ENCODE measurements at places on chromosomes 5 and 9. TPM values are rescaled to one million over a fixed set of nuclear protein-coding genes. Genes with fewer than 3 reads are reported as not detected.

DNA sequence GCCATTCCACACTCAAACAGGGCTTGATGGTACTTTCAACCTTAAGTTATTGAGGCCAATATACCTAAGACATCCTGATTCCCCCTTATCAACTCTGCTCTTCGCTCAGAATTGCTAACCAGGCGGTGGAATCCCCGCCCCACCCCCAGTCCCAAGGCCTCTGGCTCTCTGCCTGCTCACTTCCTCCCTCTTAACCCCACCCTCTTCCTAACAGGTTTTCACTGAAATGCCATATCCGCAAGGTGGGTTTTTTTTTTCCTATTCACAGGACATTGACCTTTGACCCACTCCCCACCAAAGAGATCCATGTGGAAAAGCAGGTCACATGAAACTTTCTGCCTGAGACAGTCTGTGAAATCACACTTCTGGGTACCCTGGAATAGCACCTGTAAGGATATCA lies 66.6 kb upstream of the IFNK start:
- DNase-seq, result no peak

NR4A3 gene
- 5.1 TPM for total RNA-seq

- no peak for DNase-seq
Measured at GRCh38 chr9:116027951-116028350, 125.6 kb upstream of the PAPPA start.

DNA sequence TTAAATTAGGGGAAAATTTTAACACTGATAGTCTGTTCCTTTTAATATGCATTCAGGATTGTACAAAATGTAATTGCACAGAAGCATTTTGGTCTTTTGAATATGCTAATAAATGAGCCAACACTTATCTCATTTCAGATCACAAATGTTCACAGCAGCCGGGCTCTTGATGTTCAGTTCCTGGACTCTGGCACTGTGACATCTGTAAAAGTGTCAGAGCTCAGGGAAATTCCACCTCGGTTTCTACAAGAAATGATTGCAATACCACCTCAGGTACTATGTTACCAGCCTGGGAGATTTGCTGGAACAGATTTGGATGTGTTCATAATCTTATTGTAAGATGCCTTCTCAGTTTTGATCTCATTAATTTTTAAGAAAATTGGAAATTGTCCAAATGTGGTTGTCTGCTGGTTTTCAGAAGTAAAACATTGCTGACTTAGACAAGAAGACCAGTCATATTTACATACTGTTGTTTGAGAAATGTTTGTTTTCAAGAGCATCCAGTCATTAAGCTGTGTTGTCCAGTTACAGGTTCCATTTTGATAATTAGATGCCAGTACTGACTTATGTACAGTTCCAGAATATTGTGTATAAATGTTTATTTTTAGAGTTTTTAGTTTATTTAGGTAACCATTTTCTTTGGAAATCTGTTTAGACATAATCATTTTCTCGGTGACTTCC lies 23.0 kb upstream of the TMOD1 start:
- no peak for DNase-seq

GRCh38 chr5:116084871-116085715 lies at the start of gene COMMD10:
COMMD10 (plus strand) TSS chr5:116085025.
- DNase-seq, result peak; percentile 78

All from hematopoietic multipotent progenitor cell (in vitro differentiated cells).